Neuronal stem cell (in vitro differentiated cells): ENCODE measurements at places on chromosomes 3 and 15.
A peak's percentile ranks its signal among the peaks of the same experiment; 100 is the strongest.

GRCh38 chr15:74228723-74229081, 7.4 kb upstream of the CCDC33 start:
- DNase-seq, result no peak

DNA sequence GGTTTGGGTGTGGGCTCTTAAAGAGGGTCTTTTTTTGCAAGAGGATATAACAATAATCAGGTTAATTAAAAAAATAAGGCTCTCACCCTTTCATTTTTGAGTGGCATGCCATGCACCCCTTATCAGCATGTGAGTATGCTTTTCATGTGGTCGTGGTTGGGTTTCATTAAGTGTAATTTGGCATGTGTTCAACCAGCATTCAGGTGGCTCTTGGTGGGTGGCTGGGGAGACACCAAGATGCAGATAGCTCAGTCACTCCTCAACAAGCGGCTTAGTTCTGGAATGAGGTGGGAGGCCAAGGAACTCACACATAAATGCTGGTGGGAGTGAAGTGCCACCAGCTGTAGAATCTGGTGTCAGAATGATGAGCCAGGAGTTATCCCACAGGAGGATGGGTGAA, 66.8 kb downstream of the FLNB start:
- DNase-seq, result no peak

GRCh38 chr3:57383406-57383805, 90.9 kb upstream of the ASB14 start:
- DNase-seq, result no peak

DNA sequence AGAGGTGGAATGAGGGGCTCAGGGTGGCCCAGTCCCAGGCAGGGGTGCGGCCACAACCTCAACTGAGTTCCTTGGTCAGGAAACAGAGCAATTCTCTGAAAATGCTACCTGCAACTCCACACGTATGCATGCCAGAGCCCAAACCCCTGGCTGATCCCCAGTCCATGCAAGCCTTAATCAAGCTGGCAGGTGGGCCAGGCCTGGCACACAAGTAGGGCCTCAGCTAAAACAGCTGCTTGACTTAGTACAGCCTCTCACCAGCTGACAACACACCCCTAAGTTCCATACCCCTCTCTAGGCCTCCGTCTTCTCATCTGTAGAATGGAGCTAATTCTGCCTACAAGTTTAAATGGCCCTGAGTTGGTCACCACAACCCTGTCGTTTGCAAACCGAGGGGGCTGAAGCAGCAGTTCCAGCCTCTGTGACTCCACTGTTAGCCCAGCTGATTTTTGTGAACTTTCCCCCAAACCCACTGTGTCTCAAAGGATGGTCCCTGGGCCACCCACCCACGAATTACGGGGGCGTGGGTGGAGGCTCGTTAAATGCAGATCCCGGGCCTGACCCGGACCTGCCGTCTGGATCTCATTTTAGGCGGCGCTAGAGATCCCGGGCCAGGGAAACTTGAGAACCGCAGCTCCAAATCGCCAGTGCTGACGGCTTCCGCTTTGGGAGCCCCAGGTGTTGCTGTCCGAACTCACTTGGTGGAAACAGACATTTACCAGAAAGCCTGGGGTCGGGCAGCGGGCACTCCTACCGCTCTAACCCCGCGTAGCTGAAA, 927 bp downstream of the CHDH start:
- DNase-seq, result peak; percentile 41

- no peak for DNase-seq
Measured at GRCh38 chr15:41004490-41004889, 51.2 kb downstream of the CHAC1 start.

DNA sequence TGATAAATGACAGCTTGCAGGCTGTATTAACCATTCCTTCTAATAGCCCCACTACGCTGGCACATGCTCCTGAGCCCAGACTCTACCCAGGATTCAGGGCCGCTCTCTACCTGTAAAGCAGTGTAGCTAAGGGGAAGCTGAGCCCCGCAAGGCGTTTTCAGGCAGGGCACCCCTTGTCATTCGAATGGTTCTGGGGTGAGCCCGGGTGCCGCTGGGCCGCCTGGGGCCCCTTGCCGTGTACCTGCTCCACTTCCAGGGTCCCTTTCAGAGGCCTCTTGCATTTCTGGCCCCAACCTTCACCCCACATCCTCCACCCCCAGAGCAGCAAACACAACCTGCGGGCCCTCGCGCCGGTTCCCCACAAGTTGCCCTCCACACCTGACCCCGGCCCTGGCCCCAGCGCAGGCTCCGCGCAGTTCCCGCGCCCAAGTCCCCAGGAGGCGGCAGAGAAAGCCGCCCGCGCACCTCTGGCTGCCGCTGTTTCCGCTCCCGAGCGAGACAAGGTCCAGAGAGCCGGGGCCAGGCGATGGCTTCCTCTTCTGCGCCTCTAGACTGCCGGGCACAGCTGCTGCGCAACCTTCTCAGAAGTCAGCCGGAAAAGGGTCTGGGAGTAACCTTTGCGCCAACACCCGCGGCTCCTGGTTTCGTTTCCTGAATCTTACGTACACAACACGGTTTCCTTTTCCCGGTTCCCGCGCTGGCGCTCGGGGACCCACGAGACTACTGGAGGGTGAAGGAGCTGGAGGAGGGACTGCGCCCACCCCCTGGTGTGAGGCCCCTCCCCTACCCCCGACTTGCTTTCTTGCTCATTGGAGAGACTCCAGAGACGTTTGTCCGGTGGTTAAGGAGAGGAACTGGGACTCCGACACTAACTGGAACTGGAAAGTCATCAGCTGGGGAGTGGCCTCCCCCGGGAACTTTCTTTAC, at the start of gene PLSCR1:
Gene PLSCR1, minus strand, starts transcription at position 606 of the 927 bp plus-strand sequence. CDS start 8,055 bp downstream, outside the sequence.
- peak; percentile 66 for DNase-seq
